ENCODE measurements at places on chromosomes 12 and 14.

DNA sequence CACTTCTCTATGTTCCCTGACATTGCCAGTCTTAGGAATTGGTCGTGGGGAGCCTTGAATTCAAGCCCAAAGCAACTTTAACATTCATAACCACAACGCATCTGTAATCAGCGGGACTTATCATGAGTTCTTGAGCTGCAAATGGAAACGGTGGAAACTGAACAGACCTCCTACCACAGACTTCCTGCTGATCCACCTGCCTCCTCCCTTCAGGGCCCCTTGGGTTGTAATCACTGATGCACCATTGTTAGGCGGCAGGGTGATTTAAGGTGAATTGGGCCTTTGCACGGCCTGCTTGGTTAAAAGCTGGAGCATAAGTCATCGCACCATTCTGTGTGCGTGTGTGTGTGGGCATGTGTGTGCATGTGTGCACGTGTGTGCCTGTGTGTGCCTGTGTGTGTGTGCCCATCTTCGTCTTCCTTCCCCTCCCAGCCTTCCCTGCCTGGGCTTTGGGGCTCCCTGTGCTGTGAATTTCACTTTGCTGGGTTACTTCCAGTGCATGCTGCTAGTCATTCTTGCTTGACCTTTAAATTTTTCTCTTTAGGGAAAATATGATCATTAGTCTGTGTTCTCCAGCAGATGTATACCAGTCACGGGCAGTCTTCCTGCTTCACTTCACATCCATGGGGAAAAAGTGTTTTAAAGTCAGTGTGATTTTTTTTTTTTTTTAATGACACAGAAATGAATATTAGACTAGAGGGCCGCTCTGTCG lies 29.1 kb downstream of the CHST11 start:
- DNase-seq: peak; percentile 71

DNA sequence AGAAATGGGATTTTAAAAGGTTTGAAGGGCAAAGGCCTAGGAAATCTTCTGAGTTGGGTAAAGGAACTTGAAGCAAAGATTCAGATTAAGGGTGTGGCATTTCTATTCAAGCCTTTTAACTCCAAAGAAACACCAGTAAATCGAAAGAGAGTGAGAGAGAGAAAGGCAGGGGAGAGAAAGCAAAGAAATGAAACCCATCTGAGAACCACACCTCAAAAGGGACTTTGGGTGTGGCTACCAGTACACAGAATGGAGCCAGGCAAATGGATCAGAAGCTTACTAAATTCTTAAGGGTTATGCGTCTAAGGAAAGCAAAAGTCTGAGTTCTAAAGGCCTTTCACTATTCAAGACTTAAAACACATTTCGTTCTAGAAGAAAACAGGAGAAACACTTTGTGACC lies 277.4 kb downstream of the BCL11B start:
- DNase-seq: no peak

- DNase-seq: no peak
Measured at GRCh38 chr12:1532375-1533165, 61.8 kb downstream of the FBXL14 start.

GRCh38 chr12:70925539-70925938 lies 5.0 kb upstream of the PTPRR start:
- DNase-seq: no peak

- DNase-seq: no peak
Measured at GRCh38 chr12:117045160-117046010, 53.8 kb downstream of the TESC start.

DNA sequence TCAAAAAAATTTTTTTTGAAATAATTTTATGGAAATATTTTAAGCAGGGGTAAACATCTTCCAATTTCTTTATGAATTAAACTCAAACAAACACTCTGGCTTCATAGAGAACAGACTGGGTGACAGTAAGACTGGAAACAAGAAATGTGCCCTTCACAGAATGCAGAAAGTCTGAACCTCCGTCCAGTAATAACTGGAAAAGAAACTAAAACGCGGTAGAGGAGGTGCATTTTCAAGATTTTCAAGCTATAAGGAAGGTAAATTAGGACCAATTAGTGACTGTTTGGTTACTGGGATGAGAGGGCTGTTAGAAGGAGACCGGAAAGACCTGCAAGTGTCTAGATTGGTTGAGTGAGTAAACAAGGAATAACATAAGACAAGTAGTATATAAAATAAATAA lies 245.7 kb downstream of the CEP128 start:
- no peak for DNase-seq

GRCh38 chr12:57162553-57163125 lies 15.2 kb upstream of the LRP1-AS start:
- DNase-seq: no peak

GRCh38 chr12:106126441-106127337 lies 12.1 kb downstream of the NUAK1 start:
- DNase-seq: no peak

GRCh38 chr14:52266179-52266578 lies 1.3 kb upstream of the PTGDR start:
- DNase-seq: no peak

- no peak for DNase-seq
Measured at GRCh38 chr12:27552886-27553560, 29.0 kb downstream of the PPFIBP1 start.

DNA sequence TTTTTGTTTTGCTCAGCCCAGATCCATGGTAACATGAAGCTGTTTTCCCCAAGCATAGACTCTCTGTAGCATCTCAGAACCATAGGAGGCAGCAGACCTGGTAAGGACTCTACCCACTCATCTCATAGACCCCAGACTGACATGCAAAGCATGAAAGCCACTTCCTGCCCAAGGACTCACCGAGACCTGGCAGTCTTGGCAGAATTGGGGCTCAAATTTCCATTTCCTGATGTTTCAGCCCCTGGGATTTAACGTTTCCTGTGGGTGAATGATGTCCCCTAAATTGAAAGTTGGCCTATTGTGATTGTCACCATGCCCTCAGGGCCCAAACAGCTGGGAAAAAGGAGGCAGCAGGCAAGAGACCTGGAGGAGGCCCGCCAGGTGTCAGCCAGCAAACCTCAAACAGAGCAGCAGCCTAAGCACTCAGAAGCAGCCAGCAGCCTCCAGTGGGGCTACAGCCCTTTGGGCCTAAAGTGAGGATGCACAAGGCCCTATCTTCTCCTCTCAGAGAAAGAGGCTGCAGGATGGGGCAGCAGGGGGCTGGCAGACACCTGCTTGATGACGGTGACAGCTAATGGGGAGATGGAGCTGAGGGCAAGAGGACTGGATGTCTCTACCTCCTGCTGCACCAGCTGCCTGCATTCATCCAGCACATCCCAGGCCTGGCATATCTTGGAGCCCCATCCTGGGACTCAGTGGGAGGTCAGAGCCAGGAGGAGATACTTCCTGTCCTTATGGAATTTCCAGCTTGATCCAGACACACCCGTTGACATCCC lies 8.5 kb downstream of the KRT85 start:
- DNase-seq: peak; percentile 38

GRCh38 chr12:14999695-15000365 lies 27.0 kb downstream of the PDE6H start:
- DNase-seq: no peak

GRCh38 chr12:22457085-22457484 lies 87.3 kb downstream of the C2CD5 start:
- no peak for DNase-seq

GRCh38 chr14:36430662-36431084 lies 89.4 kb downstream of the NKX2-1 start:
- DNase-seq: no peak

- no peak for DNase-seq
Measured at GRCh38 chr14:100731011-100731670, 4.4 kb downstream of the DLK1 start.

DNA sequence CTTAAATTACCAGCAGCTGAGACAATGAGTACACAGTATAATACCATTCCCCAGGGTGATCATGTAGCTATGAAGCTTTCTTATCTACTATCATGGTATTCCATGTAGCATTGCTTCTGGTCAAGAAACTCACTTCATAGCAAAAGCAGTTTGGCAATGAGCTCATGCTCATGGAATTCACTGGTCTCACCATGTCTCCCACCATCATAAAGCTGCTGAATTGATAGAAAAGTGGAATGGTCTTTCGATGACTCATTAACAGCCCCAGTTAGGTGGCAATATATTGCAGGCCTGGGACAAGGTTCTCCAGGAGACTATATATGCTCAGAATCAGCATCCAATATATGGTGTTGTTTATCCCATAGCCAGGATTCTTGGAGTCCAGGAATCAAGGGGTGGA lies 553.7 kb downstream of the FOXG1 start:
- no peak for DNase-seq

- DNase-seq: no peak
Measured at GRCh38 chr12:63292471-63293221, 141.6 kb upstream of the AVPR1A start.

GRCh38 chr12:89464974-89465592 lies 59.5 kb downstream of the GALNT4 start:
- DNase-seq: no peak

DNA sequence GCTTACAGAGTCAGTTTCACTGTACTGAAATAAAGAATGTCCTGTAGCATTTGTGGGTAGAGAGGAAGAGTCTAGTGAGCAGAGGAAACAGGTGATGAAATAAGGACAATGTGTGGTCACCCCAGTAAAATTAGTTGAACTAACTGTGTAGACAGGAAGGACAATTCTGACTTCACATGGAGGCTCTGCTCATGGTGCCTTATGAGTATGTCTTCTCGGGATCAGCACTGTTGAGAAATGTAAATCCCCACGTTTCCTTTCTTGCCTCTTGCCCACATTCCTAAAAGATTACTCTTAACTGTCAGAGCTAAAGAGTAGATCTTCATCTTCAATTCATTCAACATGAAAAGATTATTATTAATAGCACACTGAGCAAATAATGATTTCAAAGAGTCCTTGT lies 113.2 kb upstream of the FLRT2 start:
- no peak for DNase-seq

GRCh38 chr14:32258336-32258993 lies 55.4 kb upstream of the RNU6-8 start:
- DNase-seq: no peak

DNA sequence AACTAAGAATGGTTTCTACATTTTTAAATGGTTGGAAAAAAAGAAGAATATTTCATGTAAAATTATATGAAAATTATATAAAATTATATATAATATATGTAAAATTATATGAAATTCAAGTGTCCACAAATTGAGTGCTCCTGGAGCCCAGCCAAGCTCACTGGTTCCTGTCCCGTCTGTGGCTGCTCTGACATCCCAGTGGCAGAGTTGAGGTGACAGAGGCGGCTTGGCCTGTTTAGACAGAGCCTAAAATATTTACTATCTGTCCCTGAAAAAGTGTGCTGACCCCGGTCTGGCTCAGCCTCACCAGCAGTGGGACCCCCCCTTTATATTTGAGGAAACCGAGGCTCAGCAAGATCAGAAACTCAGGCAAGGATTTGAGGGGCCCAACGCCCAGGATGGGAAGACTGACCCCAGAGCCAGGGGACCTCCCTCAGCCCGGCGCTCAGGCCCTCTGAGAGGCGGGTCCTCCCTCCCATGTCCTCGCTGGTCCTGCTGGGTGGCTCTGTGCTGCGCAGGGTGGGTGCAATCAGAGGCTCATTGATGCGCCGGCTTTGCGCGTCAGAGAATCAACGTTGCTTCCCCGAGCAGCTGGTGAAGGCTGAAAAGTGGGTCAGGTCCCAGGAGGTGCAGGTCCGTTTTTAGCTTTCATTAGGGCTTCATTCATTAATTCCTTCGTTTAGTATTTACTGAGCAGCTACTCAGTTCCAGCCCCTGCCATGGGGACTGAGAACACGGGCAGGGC lies 21.5 kb upstream of the BEGAIN start:
- DNase-seq: no peak

- no peak for DNase-seq
Measured at GRCh38 chr14:101078170-101078891, 174.8 kb upstream of the RTL1 start.

- DNase-seq: peak; percentile 46
Measured at GRCh38 chr14:105987563-105987962, 461.2 kb downstream of the TMEM121 start.

DNA sequence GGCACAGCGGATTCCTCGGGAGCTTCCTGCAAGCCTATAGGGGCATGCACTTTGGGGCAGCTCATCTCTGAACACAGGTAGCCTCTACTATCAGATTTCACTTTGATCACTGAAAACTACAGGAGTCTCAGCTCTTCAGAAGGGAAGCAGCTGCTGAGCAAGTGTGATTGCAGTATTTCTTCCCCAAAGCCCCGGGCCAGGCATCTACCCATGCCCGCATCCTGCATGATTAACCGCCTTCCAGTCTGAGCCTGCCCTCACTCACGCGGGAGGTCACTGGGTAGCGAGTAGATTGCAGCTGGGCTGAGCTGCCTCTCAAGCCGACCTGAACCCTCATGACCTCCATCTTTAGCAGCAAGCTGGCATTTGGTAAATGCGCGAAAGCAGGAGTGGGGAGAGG lies 334.7 kb downstream of the DPF3 start:
- DNase-seq: peak; percentile 13

- no peak for DNase-seq
Measured at GRCh38 chr14:35822501-35822900, 3.6 kb upstream of the BRMS1L start.

- no peak for DNase-seq
Measured at GRCh38 chr12:57887631-57888408, 41.3 kb upstream of the CTDSP2 start.

- DNase-seq: no peak
Measured at GRCh38 chr14:89908712-89909450, 45.6 kb downstream of the EFCAB11 start.

DNA sequence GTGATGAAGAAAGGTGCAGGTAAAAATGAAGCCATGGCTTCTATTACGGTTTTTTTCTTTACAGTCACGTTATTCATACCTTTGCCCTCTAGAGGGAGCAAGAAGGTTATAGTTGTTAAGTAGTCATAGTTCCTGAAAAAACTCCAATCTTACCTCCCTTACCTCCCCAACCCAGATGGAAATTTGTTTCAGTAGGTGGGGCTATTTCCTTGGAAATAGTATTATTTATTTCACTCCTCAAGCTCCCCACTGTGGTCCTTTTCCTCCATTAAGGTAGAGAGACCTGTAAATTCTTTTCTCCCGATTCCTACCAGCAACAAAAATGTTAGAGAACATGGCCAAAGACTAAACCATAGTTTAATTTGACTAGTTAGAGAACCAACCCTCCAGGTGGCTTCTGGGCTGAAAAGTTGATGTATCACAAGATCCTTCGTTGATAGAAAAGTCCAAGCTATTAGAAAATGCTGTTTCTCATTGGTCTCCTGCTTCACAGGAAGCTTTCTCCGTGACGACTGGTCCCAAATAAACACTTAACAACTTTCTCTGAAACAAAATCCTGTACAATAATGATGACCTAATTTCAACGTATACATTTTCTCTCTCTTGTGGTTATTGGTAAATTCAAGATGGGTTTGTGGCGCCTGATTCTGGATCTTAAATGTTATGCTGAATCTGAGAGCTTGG lies 43.5 kb downstream of the TMX1 start:
- DNase-seq: no peak

- no peak for DNase-seq
Measured at GRCh38 chr14:38718519-38718918, 384.5 kb downstream of the SEC23A start.

Data from activated CD4-positive, alpha-beta T cell treated with anti-CD3 and anti-CD28 coated beads for 36 hours (primary cell).